ENCODE measurements at places on chromosomes 13 and 19.

DNA sequence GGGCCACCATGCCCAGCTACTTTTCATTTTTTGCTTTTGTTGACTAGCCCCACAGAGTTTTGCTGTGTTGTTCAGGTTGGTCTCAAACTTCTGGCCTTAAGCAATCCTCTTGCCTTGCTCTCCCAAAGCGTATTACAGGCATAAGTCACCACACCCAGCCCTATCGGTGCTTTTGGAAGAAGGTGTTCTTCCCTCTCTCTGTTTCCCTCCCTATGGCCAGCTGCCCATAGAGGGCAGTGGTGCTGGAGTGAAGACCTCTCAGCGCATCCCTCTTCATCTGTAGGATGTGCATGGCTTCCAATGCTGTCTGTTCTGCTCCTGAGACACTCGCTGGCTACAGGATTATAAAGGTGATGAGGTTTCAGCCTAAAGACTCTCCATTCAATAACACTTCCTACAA, 1.3 kb upstream of the CD22 start:
- DNase-seq: no peak

DNA sequence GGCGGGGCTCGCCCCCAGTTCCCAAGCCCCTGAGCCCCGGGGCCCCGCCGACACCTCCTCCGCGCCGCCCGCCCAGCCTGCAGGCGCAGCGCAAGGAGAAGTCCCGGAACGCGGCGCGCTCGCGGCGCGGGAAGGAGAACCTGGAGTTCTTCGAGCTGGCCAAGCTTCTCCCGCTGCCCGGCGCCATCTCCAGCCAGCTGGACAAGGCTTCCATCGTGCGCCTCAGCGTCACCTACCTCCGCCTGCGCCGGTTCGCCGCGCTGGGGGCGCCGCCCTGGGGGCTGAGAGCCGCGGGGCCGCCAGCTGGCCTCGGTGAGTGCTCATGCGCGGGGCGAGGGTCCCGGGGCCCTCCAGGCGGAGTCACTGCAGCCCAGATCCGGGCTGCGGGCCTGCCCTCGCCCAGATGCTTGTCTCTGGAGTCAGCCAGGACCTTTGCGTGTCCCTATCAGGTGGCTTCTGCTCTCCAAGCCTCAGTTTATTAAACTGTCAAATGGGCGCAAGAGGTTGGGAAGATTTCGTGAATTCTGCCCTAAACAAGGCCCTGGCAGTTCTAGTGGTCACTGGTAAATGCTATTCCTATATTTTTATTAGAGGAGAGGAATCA, 2.0 kb downstream of the NPAS1 start:
- DNase-seq: no peak

DNA sequence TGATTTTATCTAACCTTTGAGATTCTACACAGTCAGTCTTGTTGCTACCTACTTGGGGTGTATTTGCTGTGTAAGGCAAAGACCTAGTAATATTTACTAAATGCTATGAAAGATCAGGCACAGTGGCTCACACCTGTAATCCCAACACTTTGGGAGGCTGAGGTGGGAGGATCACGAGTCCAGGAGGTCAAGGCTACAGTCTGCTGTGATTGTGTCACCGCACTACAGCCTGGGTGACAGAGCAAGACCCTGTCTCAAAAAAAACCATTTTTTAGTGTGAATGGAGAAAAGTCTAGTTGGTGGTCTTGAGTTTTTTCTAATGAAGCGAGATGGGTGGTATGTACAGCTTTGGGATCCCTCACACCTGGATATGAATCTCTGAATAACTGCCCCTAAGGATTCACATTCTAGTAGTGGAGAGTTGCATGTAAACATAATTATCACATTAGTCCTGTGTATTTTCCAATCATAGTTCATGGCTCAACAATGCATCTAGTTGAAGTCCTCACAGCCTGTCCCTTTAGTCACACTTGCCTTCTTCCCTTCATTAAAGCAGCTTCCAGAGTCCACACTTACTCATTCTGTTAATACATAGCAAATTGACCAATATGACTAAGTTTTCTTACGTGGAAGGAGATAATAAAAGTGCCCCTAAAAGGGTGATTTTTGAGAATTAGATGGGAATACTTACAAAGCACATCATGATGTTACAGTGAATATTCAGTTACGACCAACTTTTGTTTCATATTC, 7.5 kb downstream of the RPL21 start:
- no peak for DNase-seq

- no peak for DNase-seq
Observed at GRCh38 chr19:44925114-44925891, 10.9 kb downstream of the APOC1 start.

DNA sequence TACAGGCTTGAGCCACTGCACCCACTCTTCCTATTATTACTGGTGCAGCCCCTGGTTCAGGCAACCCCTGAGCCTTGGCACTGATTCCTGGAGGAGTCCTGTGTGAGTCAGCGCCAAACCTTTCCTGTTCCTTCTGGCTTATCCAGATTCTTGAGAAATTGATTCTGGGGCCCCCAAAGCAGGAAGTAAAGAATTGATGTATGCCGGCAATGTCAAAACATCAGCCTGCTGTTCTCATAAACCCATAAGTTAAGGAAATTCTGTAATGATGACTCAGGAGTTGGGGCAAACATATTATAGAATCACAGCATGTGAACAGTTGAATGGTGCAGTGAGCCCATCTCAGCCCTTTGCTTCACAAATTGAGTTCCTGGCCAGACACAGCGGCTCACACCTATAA, 1.4 kb upstream of the OR7G3 start:
- no peak for DNase-seq

- DNase-seq: no peak
Observed at GRCh38 chr13:111382877-111383276, 62.4 kb downstream of the TEX29 start.

DNA sequence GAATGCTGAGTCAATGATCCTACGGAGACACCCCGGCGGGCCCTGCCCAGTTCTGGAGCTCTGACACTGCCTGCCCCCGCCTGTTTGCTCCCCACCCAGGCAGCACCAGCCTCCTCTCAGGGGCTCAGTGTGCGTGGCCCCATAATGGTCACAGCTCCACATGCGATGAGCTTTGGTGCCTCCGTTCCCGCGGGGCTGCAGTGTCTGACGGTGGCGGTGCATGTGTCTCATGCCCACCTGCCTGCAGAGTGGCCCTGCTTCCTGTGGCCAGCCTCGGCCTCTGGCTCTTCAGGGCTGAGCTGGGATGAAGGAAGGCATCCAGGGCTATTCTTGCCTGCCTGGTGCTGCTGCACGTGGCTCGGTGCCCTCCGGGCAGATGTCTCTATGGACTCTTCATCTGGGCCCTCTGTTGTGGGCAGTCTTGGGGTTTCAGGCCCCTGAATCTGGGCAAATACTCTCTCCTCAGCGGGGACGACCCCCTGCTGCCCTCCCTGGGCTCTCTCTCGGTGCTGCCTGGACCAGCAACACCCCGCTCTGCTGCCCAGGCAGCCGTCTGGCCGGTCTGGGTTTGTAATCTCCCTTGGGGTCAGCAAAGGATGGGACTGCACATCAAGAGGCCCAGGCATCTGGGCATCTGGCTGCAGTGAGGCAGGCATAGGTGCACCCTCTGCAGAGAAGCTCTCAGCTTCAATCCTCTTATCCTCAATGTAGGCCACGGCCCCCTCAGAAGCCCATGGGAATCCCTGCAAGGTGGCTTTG, 19.3 kb upstream of the TMEM255B start:
- DNase-seq: no peak

DNA sequence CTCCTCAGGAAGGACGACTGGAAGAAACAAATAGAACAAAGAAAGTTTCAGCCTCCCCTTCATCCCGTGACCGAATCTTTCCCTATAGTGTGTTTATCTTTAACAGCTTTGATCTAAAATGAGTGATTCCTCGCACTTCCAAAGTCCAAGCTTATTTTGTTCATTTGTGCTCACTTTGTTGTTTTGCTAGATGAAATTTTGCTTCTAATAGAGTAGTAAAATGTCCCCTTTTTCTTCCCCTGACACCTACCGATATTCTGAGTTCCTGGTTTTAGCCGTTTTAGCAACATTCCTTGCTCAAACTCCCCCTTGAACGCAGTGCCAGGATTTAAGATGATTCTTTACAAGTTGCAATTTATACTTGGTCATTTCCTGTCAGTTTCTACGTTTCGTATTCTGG, 204.2 kb downstream of the FGF9 start:
- DNase-seq: no peak

DNA sequence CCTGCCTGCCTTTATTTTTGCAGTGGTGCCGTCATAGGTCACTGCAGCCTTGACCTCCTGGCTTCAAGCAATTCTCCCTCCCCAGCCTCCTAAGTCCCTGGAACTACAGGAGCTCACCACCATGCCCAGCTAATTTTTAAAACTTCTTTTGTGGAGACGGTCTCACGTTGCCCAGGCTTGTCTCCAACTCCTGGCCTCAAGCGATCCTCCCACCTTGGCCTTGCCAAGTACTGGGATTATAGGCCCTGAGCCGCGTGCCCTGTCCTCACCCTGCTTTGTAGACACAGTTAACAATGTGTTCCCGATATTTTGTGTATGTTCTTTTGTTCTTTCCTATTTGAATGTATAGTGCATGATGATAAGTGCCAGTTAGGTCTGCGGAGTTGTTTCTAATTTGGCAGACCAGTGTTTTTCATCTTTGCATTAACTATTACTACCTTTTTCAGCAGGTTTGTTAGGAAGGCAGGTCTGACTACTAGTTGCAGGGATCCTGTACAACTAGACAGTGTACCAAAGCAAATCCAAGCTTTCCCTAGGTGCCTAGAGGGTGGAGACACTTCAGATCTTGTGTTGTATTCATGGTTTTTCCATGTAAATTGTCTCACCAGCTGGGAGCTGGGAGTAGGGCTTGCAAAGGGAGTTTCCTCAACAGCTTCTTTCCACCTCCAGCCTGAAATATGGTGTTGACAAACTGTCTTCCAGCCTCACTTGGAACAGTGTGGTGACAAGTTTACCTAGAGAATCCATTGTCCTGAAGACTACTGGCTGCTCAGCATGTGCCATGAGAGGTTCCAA, 9.5 kb upstream of the WTIP start:
- DNase-seq: no peak

DNA sequence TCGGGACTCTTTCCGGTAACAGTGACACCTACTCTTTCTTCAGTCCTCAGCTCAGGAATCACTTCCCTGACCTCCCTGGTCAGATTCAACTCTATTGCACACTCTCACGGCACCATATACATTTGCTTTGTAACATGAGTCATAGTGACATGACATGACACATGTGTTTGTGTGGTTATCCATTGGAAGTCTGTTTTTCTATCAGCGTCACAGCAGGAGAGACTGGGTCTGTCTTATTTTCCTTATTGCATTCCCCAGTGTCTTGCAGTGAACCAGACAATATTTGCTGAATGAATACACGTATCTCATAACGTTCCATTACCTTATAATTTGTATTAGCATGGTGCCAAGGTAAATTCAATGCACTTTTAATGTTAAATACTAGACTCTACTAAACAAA, 102.0 kb downstream of the DCLK1 start:
- DNase-seq: no peak

- no peak for DNase-seq
Observed at GRCh38 chr13:51479199-51479523, 26.3 kb upstream of the INTS6 start.

- no peak for DNase-seq
Observed at GRCh38 chr13:25783076-25783475, 268.7 kb downstream of the SHISA2 start.

GRCh38 chr19:43618921-43619261, 538 bp downstream of the ZNF428 start:
- no peak for DNase-seq

DNA sequence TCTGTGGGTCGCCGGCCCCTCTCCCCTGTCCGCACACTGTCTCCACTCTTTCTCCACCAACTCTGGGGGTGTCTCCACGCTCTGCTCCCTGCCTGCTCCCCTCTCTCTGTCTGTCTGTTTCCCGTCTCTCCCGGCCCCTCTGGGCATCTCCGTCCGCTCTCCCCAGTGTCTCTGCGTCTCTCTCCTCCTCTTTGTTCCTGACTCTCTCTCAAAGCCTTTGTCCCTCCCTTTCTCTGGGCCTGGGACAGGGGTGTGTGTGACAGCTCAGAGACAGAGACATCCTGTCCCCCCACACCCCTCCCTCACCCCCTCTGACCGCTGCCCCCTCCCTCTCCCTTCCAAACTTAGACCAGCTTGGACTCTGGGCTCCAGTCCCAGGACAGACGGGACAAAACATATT, 668 bp upstream of the SBK3 start:
- no peak for DNase-seq

- no peak for DNase-seq
Observed at GRCh38 chr13:21964686-21965085, 293.8 kb downstream of the FGF9 start.

All from T follicular helper cell (primary cell).